Glutamatergic neuron (in vitro differentiated cells): ENCODE measurements at places on chromosomes 11 and 22. TPM values are rescaled to one million over a fixed set of nuclear protein-coding genes. Genes with fewer than 3 reads are reported as not detected.

- no peak for DNase-seq
These were observed 169.6 kb downstream of the ETS1 start for GRCh38 chr11:128417607-128418324.

- no peak for DNase-seq
These were observed 43.6 kb downstream of the TENM4 start for GRCh38 chr11:79397252-79397651.

CD3G gene
- total RNA-seq = 0.39 TPM

GRCh38 chr11:2892215-2892966, 6.8 kb upstream of the CDKN1C start:
- DNase-seq = peak; percentile 80
